GM12891 (cell line): ENCODE measurements at places on chromosomes 4 and X.

DNA sequence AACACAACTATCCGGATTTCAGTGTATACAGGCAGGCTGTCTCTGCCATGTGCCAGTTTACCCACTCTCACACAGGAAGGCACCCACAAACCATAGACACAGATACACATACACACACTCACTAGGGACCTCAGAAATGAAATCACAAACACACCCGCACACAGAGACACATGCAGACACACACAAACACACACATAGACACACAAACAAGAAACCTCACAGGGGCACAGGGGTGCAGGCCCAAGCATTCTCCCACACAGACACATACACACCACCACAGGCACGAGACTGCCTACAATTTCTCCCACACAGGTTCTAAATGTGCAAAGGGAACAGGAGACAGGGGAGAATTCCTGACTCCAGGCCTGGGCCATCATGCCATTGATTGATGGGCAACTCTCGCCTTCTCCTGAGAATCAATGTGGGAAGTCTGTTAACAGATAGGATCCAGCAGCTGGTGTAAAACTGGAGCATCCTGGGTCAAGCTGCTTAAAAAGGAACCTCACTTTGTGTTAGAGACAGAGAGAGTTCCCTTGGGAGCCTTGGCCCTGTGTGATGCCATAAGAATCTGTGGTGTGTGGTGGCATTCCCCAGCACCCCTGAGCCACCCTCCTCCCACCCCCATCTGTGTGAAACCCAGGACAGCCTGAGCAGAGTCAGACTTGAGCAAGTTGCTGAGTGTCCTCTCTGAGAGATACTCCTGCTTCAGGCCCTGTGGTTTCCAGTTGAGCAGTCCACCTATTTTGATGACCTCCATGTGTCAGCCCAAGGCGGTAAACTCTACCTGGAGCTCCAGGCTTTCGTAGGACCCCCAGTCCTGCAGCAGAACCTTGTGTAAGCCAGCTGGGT, 33.9 kb downstream of the NBDY start:
- DNase-seq, result no peak

GRCh38 chr4:138086611-138087041, 155.5 kb downstream of the SLC7A11 start:
- DNase-seq, result no peak

DNA sequence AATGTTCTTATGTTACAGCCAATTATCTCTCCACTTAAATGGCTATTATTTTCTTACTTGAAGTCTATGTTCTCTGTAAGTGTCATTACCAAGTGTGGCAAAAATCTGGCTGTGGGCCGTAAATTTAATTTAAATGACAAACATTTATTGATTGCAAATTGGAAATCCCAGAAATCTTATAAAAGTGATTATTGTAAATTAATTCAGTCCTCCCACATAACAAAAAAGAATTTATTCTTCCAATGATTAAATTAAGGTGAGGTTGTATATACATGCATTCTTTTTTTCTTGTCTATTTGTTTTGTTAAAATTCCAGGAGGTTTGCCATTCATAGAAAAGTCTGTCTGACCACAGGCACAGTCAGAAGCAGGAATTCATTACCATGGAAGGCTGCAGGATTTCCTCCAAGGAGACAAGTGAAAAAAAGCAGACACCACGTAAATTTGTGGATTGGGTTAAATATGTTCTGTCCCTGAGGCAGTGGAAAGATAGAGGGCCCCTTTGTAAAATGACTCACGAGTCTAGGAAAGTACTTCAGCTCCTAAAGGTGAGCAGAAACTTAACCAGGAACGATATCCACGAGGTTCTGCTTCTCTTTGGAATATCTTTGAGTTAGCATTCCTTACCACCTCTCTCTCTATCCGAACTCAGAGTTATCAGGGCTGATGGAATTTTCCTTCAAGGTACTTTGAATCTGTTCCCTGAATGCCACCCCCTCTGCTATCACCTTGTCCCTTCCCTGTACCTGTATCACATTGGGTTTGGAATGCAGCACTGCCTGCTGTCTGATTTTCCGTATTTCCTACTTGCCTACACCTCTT, 10.7 kb downstream of the PPARGC1A start:
- no peak for DNase-seq

- DNase-seq, result no peak
Measured at GRCh38 chr4:124745985-124746801, 33.7 kb upstream of the ANKRD50 start.

DNA sequence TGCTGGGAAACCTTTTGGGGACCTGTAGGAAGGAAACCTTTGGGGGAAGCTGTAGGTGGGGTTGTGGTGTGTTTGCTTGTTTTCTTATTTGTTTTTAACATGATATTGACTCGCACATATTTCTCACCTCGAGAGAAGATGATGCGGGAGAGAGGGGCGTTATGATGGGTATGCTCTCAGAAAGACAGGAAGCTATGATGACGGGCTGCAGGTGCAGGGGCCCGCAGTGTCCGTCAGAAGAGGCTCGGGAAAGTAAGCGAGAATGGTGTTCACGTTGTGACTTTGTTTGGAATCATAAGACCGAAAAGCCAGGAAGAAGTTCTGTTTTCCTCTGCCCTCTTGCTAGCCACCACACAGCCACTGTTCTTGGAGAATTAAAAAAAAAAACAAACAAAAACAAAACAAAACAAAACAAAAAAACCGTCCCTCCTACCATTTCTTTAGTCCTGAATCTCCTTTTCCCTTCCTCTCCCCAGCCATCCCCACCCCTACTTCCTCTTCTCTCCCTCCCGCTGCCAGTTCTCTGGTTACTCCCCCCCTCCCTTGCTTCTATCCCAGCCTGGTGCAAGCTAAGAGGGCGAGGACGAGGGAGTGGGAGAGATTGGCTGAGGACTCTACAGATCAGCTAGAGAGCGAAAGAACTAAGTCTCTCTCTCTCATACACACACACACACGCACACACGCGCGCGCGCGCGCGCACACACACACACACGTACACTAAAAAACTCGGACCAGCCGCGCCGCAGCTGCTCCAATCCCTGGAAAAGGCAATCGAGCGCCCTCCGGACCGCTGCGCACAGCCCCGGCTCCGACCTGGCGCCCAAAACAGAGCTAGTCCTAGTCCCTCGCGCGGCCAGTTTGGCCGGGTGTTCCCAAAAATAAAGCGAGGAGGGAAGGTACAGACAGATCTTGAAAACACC, at the start of gene BMP3:
Gene BMP3 (plus strand): TSS at position 648 of the 920 bp plus-strand sequence. CDS start 577 bp downstream, outside the sequence.
- DNase-seq, result no peak

DNA sequence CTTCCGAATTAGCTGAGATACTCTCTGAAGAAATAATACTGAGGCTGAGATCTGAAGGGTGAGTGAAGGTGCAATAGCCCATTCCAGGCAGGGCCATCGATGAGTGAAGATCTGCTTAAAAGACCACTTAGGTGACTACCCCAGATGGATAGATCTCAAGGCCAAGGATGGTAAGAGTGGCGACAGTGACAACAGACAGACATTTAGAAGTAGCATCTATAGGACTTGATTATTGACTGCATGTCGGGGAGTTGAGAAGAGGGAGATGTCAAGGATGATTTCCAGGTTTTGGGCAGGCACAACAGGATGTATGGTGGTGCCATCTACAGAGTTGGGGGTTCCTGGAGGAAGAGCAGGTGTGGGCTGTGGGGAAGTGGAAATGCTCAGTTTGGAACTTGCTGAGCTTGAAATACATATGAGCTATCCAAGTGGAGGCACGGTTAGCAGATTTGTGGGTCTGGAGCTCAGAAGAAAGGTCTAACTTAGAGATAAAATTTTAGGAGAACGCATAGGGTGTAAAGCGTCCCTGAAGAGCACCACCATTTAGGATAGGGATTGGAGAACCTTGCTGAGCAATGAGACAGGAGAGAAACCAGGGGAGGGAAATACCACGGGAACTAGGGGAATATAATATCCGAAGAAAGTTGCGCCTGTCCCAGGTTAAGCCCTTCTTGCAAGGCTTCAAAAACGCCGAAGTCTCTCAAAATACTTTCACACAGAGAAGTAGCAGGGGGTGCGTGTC, 688 bp downstream of the UFSP2 start:
- DNase-seq, result no peak

DNA sequence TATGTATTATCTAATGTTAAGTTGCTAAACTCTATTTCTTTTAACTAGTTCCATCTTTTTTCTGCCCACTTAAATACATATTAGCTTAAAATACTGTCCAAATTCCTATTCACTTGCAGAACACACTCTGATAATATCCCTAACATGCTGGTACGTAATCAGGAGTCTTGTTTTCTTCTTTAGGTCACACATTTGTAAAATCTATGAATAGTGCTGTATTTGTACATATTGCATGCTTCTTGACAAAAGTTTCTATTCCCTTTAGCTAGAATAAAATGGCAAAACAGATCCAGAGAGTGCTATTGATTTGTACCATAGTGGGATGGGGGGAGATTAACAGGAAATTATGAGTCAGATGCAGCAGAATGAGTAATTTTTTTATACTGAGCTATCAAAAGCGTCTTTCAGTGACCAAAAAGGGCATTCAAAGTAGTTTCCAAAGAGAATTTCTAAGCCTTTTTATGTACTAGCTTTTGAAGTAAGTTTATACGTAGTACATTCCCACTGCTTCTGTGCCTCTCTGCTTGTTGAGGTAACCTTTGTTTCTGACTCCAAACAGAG, 126.5 kb downstream of the PTPN13 start:
- no peak for DNase-seq

GRCh38 chr4:13540446-13541175, 3.7 kb downstream of the NKX3-2 start:
- no peak for DNase-seq

DNA sequence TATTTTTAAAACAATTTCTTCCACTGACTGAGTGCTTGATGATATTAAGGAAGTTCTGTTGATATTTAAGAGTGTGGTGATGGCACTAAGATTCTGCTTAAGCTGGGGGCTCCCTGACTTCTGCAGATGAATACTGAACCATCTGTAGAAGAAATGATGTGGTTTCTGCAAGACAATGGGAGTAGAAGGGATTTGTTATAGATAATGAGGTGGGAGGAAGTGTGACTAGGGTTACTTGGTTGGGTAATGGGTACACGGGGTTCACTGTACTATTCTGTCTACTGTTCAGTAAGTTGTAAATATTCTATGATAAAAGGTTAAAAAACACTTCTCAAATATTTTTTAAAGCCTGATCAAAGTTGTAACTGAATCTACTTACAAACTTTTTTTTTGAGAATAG, 60.9 kb upstream of the TXK start:
- DNase-seq, result no peak

- no peak for DNase-seq
Measured at GRCh38 chr4:153161226-153161963, 42.8 kb upstream of the TRIM2 start.

- no peak for DNase-seq
Measured at GRCh38 chrX:43661521-43662240, 5.6 kb downstream of the MAOA start.

GRCh38 chrX:118216087-118216486, 99.5 kb upstream of the KLHL13 start:
- no peak for DNase-seq

DNA sequence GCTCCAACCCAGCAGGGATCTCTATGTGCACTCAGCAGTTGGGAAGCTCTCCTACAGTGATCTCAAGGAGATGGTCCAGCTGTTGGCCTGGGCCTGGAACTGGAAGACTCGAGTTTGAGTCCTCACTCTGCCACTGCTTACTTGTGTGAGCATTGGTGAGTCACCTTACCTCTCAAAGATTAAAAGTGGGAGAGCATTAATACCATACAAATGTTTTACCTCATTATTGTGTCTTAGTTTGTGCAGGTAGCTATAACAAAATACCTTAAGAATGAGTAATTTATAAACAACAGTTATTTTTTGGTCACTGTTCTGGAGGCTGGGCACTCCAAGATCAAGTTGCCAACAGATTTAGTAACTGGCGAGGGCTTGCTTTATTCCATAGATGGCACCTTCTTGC, 21.4 kb upstream of the ZNF827 start:
- no peak for DNase-seq

DNA sequence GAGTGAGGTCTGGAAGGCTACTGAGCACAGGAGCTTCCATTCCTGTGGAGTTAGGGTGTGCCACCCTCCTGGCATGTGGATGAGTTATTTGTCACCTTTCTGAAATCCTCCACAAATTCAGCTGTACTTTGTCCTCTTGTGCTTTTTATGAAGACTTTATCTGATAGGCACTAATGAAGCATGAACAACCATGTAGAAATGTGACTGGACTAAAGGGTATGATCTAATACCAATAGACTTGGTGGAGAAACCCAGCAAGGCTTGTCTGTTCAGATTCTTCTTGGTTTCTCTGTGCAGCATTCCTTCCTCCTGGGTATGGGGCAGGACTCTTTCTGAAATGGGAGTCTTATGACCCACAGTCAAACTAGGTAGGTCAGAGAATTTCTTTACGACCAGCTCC, 9.6 kb downstream of the NBDY start:
- DNase-seq, result no peak

GRCh38 chr4:87097075-87097474, 123.3 kb downstream of the KLHL8 start:
- no peak for DNase-seq

DNA sequence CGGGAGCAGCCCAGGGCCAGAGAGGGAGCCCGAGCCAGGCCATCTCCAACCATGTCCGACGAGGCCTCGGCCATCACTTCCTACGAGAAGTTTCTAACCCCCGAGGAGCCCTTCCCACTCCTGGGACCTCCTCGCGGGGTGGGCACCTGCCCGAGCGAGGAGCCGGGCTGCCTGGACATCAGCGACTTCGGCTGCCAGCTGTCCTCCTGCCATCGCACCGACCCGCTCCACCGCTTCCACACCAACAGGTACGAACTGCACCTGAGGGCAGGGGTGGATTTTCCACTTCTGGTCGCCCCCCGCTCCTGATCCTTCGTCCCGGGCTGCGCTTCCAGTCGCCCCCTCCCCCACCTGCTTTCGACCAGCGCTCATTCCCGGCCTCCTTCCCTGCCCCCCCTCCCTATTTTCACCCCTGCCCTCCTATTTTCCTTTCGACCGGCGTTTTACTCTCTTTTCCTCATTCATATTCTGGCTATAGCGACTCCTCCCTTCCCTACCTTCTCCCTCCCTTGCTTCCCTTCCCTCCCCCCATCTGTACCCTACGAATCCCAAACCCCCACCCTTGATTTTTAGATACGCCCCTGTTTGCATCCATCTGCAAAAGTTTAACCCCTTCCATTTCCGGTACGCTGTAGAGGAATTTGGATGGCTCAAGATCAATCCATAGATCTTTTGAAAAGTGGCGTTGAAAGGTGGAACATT, 633 bp downstream of the FAM199X start:
- DNase-seq, result no peak

GRCh38 chr4:76361689-76362412, 55.3 kb downstream of the STBD1 start:
- DNase-seq, result no peak

DNA sequence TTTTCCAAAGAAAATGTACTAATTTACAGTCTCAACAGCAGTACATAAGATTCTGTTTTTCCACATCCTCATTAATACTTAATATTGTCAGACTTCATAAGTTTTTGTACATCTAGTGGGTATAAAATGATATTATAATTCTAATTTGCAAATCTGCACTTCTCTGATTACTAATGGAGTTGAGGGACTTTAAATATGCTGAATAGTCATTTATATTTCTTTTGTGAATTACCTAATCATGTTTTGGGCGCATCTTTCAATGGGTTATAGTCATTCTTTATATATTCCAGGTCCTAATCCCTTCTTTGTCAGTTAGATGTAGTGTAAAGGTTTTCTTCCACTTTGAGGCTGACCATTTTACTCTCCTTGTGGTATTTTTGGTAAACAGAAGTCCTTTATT, 96.1 kb downstream of the KDR start:
- no peak for DNase-seq

GRCh38 chr4:108171339-108172230, 2.9 kb upstream of the LEF1 start:
- no peak for DNase-seq
